CD8-positive, alpha-beta T cell (primary cell): ENCODE measurements at places on chromosomes 1 and 21.

GRCh38 chr1:86866665-86867064 lies 47.3 kb downstream of the SELENOF start:
- no peak for DNase-seq

GRCh38 chr1:239178961-239179360 lies 207.4 kb upstream of the CHRM3 start:
- no peak for DNase-seq

DNA sequence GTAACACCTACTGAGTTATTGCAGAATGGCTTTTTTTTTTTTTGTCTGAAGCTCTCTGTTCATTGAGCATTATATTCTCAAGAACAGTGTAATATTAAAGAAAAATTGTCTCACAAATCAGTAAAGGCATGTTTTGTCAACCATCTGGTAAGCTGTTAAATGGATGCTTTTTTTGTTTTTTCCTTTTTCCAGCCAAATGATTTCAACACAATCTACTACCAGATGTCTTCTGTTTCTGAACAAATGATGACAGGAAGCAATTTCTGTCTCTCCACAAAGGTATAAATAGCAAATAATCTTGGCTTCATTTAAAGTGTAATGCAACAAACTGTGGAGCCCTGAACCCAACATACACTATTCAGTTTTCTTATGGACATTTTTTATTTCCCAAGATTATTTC lies 78.6 kb upstream of the RGS2 start:
- DNase-seq: no peak

- no peak for DNase-seq
Observed at GRCh38 chr1:43796111-43796581, 88.8 kb downstream of the ST3GAL3 start.

- DNase-seq: no peak
Observed at GRCh38 chr1:158813164-158813563, 18.0 kb upstream of the MNDA start.

DNA sequence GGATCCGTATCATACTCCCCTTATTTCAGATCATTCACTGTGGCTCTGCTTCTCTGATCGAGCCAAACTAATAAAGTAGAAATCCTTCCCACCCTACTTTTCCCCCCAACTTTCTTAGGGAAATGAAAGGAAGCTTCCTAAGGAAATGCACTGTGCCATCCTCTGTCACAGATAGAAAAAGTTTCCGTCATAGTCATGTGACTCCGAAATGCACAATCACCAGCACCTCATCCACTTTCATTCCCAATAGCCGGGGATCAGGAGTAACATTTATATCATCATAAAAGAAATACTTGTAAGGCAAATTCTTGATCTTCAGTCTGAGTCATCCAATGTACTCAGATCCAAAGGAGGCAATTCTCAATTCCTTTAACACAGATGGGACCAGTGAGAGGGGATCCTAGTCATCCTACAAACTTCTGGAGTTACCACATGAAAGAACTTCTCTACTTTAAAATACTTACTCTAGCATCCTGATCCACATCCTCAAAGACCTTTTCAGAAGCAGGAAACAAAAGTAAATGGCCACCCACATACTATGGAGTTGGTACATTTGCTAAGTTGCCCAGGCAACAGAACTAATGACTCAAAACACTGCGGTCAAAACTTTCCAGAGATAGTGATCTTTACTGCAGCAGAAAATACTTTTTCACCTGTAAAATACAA lies 97.8 kb upstream of the ZC3H11B start:
- DNase-seq: no peak

DNA sequence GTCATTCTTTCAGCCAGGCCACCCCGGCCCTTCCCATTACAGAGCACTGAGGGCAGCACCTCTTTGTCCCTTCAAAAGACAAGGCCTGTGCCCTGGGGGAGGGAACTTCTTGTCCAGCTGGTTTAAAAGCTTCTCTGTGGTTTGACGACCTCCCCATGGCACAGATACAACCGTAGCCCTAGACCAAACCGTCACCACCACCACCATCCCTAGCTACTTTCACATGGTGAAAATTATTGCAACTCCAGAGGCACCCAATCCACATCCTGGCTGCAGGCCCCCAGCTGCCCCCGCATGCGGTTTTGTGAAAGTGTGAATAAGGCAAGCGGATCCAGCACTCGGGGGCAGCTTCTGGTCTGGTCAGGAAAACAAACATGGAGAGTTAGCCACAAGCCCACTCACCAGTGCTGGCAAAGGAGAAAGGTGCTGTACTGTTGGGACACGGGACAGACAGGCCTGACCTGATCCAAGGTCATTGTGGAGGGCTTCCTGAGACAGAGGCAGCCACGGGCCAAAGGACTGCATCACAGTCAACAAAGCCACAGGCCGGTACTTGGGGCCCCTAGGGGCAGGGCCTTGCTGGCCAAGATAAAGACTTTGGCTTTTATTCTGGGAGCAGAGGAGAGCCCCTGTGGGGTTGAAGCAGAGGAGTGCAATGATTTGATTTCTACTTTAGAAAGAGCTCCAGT lies 31.2 kb downstream of the CDCA8 start:
- DNase-seq: no peak
